ENCODE measurements at places on chromosomes 6 and 20.

- DNase-seq = no peak
- H3K4me1 ChIP-seq = no peaks in the 10 kb centered on the region
- H3K4me3 ChIP-seq = no peak overlapping the region
- H3K36me3 ChIP-seq = no peaks in the 10 kb centered on the region
Measured at GRCh38 chr6:8530785-8531435, 95.6 kb upstream of the SLC35B3 start.

DNA sequence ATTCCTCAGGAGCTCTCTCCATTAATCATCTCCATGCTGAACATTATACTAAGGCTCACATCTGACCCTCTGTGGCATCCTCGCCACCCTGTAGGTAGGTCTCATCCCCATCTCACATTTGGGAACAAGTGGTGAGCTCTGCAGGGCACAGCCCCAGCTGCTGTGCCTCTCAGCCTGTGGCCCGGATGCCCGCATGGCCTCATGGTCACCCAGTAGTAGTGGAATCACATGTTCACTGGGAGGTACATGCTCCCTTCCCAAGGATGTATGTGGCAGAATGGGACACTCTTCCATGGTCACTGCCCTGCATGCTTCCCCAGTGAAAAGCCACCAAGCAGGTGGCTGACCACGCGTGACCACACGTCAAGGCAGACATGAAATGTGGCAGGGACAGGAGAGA, 26.3 kb upstream of the APMAP start:
- no peaks in the 10 kb centered on the region for H3K4me1 ChIP-seq
- H3K27me3 ChIP-seq = no peaks in the 10 kb centered on the region
- no peak overlapping the region for H3K27ac ChIP-seq
- DNase-seq = no peak

GRCh38 chr6:108888745-108889144, 40.5 kb downstream of the ARMC2 start:
- no peak overlapping the region for H3K27ac ChIP-seq
- H3K27me3 ChIP-seq = 0 out of 2 replicates have a peak, but pooled peaks cover 2% of the 10 kb centered on the region
- no peak for DNase-seq

DNA sequence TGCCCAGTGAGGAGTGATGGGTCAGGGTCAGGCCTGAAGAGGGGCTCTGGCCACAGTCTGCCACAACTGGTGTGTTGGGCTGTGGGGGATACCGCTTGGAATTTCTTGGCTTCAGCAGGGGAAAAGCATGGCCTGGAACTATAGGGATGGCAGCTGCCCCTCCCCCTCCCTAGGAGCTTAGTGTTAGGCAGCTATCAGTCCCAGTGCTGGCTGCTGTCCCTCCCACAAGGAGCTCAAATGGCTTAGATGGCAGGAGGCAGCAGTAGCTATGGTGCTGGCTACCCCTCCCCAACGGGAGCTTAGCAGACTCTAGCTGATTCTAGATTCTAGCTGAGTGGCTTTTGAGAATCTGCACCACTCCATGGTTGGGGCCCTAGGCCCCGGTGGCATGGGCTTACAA, 414.5 kb upstream of the HSF2 start:
- no peak overlapping the region for H3K4me3 ChIP-seq
- no peak overlapping the region for H3K27ac ChIP-seq
- no peak for DNase-seq
- H3K36me3 ChIP-seq = no peaks in the 10 kb centered on the region
- no peaks in the 10 kb centered on the region for H3K4me1 ChIP-seq

DNA sequence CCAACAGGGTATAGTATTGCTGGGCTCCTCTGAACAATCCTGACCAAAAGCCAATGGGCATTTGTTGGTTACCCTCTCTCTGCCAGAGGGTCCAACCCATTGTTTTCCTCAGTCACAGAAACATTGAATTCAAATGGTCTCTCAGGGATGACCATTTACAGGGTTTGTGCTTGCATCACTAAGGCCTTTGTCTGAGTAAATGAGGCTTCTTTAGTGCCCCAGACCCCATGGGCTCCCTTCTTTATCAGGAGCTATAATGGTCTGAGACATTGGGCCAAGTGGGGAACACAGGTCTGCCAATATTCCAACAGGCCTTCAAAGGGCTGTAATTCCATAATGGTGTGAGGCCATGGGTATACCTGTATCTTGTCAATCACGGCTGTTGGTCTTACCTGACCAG, 27.1 kb downstream of the GSTA2 start:
- DNase-seq = no peak
- H3K4me3 ChIP-seq = no peak overlapping the region
- H3K27me3 ChIP-seq = no peaks in the 10 kb centered on the region
- H3K27ac ChIP-seq = no peak overlapping the region
- H3K36me3 ChIP-seq = no peaks in the 10 kb centered on the region

DNA sequence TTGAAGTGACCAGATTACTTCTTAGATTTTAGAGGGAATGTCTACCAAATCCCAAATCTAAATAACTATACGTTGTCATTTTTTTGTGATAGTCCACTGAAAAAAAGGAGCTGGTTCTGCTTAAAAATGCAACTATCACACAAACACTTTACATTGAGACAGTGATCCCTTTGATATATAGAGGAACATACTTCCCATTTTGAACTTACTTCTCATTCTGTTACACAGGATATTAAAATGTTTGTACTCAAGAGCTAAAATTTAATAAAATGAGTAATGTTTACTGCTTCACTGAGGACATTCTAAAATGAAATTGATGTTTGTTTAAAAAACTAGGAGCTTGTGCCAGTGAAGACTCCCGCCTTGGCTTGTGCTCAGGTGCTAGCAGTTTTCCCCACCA, 174.1 kb downstream of the CARMIL1 start:
- no peaks in the 10 kb centered on the region for H3K4me1 ChIP-seq
- H3K27ac ChIP-seq = no peak overlapping the region
- H3K36me3 ChIP-seq = no peaks in the 10 kb centered on the region
- H3K27me3 ChIP-seq = no peaks in the 10 kb centered on the region
- H3K4me3 ChIP-seq = no peak overlapping the region

DNA sequence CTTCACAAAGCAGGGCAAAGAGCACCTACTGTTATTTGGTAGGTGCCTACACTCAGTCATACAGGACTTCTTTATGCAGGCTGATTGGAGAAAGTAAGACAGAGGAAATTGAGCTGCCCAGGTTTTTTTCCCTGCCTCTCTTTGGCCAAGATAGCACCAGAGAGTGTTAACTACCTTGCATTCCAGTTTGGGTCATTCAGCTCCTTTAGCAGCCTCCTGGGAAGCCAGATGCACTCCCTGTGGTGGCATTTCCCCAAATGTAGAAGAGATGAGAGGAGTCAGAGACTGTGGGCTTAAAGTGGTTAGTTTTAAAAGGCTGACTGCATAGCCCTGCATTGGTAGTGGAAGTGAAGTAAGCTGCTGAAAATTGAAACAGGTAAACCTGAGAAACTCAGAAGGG, 358.4 kb downstream of the BCKDHB start:
- no peaks in the 10 kb centered on the region for H3K27me3 ChIP-seq
- DNase-seq = no peak
- no peak overlapping the region for H3K4me3 ChIP-seq
- H3K4me1 ChIP-seq = no peaks in the 10 kb centered on the region
- no peak overlapping the region for H3K27ac ChIP-seq

DNA sequence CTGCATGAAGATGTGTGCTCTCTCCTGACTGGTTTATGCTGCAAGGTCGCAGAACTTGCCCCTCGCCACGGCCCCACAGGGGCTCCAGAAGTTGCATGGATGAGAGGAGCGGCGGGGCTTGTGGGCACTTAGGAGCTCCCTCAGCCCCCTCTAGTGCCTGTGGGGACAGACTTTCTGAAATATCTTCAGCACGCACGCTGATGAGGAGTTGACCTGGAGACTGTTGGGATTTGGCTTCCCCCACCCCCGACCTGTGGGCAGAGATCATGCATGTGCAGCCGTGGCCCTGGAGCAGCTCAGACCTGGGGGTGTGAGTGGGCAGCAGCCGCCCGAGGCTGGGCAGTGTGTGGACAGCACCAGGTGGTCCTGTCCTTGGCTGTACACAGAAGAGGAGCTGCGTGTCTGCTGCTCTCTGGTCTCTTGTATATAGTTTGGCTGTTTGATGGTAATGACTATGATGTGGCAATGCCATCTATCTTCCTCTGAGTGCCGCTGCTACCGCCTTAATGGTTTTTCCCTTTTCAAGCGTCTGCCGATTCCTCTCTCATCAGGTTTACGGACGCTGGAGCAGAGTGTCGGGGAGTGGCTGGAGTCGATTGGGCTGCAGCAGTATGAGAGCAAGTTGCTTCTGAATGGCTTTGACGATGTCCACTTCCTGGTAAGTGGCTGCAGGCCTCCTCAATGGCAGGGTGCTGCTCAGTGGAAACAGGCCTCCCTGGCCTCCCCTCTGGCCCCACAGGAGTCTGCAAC, 81.4 kb downstream of the TCP11 start:
- no peaks in the 10 kb centered on the region for H3K27me3 ChIP-seq
- no peaks in the 10 kb centered on the region for H3K4me1 ChIP-seq
- DNase-seq = no peak
- H3K4me3 ChIP-seq = no peak overlapping the region
- no peak overlapping the region for H3K27ac ChIP-seq

DNA sequence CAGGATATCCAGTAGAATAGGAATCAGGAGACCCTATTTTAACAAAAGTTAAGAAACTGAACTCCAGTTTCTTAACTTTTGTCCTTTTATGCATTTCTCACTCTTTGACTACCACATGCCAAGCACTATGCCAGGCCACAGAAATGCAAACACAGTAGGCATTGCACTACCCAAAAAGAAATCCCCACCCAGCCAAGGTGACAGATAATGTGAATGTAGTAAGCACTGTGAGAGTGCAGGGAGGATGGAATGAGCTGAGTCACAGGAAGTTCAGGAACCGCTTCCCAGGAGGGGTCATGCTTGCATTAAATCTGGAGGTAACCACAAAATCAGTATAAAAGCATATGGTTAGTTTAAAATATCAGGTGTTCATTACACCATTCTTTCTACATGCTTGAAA, 20.1 kb upstream of the FAM83C start:
- no peaks in the 10 kb centered on the region for H3K4me1 ChIP-seq
- no peak overlapping the region for H3K4me3 ChIP-seq
- peak; percentile 7 for DNase-seq

DNA sequence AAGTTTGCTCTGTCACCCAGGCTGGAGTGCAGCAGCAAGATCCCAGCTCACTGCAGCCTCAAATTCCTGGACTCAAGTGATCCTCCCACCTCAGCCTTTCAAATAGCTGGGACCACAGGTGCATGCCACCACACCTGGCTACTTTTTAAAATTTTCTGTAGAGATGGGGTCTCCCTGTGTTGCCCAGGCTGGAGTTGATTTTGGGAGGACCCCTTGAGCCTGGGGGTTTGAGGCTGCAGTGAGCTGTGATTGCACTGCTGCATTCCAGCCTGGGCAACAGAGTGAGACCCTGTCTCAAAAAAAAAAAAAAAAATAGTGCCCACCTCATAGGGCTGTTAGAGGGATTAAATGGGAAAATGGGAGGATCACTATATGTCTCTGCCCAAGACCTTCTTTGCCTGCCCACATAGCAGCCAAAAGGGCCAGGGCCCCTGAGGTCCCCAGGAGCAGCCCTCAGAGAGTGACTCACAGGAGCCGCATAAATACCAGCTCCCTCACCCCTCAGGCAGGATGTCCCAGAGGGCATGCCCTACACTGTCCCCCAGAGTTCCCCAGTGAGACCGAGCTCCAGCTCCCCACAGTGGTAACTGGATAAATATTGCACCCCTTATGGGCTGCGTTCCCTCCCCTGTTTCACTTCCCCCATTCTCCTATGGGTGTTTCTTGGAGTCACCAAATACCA, 11.7 kb upstream of the MDGA1 start:
- H3K27ac ChIP-seq = no peak overlapping the region
- H3K4me3 ChIP-seq = no peak overlapping the region
- H3K27me3 ChIP-seq = no peaks in the 10 kb centered on the region
- H3K4me1 ChIP-seq = peaks cover 5% of the 10 kb centered on the region

GRCh38 chr6:165110860-165111259, 198.5 kb downstream of the C6orf118 start:
- H3K4me3 ChIP-seq = no peak overlapping the region
- no peak overlapping the region for H3K27ac ChIP-seq
- no peaks in the 10 kb centered on the region for H3K27me3 ChIP-seq

DNA sequence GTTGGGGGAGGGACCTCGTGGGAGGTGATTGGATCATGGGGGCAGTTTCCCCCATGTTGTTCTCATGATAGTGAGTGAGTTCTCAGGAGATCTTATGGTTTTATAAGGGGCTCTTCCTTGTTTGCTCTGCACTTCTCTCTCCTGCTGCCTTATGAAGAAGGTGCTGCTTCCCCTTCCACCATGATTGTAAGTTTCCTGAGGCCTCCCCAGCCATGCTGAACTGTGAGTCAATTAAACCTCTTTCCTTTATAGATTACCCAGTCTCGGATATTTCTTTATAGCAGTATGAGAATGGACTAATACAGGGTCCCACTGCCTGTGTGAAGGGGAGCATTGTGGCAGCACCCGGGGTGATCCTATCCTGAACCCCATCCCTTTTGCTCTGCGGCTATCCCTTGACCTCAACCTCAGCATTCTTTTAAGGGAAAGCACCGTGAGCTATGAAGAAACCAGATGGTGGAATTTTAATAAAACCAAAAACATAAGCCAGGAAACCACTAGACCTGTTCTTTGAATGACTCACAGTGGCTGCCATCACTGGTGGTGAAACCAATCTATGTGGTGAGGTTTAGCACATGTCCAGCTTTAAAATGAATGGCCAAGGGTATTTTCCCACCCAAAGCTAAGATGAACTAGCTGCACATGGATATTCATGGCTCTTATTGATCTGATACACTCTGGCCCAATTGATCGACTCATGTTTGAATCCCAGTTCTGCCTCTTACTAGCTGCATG, 62.2 kb downstream of the ZDHHC14 start:
- H3K36me3 ChIP-seq = no peaks in the 10 kb centered on the region

GRCh38 chr20:41011551-41012067, 17.0 kb upstream of the TOP1 start:
- no peaks in the 10 kb centered on the region for H3K36me3 ChIP-seq
- peaks cover 44% of the 10 kb centered on the region for H3K4me1 ChIP-seq
- peak; percentile 95 for DNase-seq
- H3K4me3 ChIP-seq = peak overlapping the region; percentile 38
- no peaks in the 10 kb centered on the region for H3K27me3 ChIP-seq

DNA sequence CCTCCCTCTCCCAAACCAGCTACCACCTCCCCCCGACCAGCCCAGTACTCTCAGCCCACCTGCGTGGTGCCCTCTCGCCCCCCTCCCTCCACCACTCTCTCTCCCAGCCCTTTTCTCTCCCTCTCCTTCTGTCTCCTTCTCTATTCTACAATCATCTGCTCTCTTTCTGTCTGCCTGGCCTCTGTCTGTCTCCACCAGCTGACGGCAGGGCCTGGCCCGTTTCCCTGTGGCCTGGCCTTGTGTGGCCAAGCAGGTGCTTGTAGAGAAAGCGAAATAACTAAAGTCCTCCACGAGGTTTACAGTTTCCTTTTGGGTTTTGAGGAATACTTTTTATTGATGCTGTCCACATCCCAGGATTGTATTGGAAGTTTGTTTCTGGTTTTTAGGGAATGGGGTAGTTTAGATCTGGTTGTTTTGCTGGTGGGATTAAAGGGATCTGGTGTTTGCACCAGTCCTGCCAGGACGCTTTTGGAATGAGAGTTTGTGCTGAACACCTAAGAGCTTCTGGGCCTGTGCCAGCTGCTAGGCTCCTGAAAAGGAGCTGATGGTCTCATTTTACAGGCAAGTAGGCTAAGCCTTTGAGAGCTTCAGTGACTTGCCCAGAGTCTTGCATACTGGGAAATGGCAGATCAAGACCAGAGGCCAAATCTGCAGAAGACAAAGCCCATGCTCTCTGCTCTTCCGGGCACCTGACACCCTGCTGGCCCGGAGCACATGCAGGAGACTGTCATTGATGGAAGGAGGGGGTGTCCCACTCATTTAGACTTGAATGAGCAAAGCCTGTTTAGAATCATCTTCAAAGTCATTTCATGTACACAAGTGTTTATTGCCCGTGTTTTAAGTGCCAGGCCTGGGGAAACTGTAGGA, 161.7 kb downstream of the SYCP2 start:
- no peaks in the 10 kb centered on the region for H3K4me1 ChIP-seq
- DNase-seq = no peak
- H3K36me3 ChIP-seq = no peaks in the 10 kb centered on the region
- H3K27ac ChIP-seq = no peak overlapping the region
- H3K4me3 ChIP-seq = no peak overlapping the region

All from GM12878 (cell line).